Activated CD8-positive, alpha-beta memory T cell treated with anti-CD3 and anti-CD28 coated beads for 48 hours (primary cell): ENCODE measurements at places on chromosomes 2 and 18.

DNA sequence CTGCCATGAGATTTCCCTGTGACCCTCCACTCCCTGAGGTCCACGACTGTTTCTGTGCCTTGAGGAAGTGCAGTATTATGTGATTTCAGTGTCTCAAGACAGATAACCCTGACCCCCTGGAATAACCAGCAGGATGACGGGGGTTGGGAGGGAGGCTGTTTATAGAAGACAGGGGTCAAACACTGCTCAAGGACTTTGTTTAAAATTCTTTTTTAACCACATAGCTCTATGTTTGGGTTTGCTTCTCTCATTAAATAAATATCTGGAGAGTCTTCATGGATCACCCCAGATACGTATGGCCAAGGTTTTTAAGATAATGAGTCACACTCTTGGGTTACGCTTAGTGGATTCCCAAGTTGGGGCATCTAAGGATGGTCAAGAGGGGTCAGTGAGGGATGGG is 523.8 kb upstream of the TNP1 start:
- DNase-seq = no peak

- no peak for DNase-seq
Observed at GRCh38 chr18:49392352-49392751, 68.1 kb downstream of the DYM start.

DNA sequence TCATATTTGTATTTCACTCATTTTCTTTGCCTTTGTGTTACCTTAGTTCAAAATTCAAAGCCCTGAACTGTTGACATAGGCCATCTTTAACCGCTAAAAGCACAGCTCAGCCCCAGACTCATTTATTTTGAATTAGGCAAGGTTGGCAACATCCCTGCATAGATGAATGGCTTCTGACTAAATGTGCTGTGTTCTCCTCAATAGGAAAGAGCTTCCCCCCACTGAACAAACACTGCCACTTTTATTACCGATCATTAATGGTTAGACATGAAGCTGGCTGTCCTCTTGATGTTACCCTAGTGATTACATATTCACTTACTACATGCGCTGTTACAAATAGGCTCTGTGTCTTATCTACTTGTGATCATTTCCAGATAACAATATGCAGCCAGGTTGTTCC is 170.7 kb downstream of the ADCYAP1 start:
- DNase-seq = no peak

- DNase-seq = no peak
Observed at GRCh38 chr2:239273280-239274234, 127.3 kb downstream of the HDAC4 start.

DNA sequence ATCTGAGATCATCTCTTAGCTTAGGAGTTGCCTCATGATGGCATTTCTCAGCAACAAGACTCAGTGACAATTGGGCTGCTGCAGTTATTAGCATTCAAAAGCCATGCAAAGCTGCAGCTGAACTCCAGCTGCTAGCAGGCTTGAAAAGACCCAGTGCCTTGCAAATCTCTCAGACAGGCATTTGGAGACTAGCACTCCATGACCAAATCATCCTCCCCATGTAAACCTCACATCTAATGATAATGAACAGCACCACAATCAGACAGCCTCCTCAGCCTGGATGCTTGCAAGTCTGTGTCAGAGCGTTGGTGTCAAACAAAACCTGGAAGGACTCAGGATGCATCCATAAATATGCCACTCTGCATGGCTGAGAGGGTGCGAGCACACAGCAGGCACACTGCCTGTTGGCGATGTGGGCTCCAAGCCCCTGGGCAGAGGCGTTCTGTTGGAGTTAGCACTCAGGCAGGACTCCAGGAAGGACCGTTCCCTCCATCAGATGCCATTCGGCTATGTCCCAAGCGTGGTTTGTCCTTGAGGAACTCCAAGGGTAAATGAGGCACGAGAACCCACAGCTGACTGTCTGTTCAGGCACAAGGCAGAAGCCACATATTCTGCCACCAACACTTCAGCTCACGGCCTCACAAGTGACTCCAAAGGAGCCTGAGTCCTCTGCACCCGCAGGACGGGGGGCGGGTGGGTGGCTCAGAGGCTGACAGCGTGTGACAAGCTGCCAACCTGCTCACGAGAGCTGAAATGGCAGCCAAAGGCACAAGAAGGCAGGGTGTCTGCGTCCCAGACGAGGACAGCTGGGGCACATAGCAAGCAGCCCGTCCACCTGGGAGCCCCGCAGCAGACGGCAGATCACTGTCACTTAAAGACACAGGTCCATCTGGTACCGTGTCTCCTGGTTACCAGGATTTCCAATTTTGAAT is 183.8 kb downstream of the MYT1L start:
- no peak for DNase-seq

DNA sequence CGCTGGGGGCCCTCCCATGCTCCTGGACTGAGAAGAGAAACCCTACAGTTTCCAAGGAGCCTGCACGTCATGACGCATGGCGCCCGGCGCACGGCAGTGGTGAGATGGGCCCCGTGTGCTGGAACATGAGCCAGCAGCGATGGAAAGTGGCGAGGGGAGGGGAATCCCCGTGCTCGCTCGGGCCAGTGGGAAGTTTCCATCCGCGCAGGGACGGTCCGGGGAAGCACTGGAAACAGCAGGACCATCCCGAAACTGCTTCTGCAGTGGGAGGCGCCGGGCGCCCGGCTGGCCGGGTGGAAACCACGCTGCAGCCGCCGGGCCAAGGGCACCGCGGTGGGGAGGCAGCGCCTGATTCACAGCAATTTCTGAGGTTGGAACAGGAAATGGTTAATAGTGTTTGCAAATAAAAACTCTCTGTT is 4.9 kb upstream of the PDCD1 start:
- no peak for DNase-seq

DNA sequence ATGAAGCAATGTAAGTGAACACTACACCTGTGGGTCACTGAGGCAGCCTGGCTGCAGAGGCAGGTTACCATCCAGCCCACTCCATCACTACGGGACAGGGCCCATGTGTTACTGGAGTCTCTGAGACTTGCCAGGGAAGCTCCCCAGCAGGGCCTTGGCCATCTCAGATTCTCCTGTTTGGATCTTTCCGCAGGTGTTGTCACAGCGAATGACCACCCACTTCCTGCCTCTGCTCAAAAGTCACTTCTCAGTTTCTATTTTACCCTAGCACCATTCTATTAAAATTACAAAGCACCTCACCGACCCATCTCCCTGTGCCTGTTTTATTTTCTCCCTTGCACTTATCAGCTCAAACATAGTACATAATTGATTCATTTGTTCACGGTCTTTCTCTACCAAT is 34.5 kb upstream of the L3MBTL4 start:
- DNase-seq = no peak

DNA sequence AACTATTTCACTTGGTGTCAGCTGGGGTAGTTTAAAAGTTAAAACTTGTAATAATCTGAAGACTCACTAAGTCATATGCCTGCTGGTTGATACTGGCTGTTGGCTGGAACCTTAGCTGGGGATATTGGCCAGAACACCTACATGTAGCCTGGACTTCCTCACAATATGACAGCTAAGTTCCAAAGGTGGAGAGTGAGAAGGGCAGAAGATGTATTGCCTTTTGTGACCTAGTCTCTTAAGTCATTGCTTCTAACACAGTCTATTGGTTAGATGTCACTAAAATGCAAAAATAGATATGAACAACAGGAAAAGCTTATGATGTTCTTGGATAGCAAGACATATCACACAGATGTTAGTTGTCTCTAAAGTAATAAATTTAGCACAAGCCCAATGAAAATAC is 113.2 kb upstream of the CHAC2 start:
- DNase-seq = no peak

- DNase-seq = no peak
Observed at GRCh38 chr2:2914252-2914651, 463.4 kb downstream of the EIPR1 start.

DNA sequence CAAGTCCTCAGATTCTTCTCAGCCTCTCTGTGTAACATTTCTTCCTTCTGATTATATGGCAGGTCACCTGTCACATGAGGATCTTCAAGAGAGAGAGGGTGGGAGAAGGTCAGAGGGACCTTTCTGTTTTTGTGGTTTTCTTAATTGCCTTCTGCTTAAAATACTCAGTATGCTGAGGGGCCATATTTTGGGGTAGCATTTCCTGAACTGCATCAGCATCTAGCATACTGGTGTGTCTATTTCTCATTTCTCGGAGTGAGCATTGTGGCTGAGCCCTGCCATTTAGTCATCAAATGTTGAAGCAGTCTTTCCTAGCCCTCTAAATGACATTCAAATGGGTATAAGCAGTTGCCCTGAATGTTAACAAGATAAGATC is 162.7 kb downstream of the MYO3B start:
- DNase-seq = no peak

DNA sequence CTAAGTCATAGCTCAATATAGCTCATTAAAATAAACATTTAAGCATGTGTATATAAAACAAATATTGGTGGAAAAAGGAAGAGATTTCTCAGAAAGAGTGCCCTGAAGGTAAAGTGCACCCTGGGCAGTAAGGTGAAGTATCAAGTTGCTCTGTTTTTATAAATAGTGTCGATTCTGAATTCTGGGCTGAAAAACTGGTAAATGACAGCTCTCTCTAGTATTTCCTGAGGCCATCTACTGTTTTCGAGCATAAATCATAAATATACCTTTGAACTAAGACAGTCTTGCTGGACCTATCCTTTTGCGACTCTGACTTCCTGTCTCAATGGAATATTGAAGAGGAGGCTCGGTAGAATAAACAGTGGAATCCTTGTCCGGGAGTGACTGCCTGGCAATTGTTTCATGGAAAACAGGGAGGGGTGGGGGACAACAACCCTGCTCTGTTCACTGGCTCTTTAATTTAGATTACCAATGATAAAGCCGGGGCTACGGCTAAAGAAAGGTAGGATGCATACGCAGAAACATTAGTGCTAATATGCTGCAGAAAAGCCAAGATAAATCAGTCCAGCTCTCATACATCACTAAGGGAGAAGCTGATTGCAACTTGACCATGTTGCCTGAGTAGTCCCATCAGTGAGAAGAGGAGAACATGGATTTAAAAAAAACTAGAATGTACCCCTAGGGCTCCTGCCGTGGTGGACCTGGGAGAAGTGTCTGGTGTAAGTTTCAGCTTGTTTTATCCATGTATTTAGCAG is 124.1 kb downstream of the RAPGEF4 start:
- no peak for DNase-seq

DNA sequence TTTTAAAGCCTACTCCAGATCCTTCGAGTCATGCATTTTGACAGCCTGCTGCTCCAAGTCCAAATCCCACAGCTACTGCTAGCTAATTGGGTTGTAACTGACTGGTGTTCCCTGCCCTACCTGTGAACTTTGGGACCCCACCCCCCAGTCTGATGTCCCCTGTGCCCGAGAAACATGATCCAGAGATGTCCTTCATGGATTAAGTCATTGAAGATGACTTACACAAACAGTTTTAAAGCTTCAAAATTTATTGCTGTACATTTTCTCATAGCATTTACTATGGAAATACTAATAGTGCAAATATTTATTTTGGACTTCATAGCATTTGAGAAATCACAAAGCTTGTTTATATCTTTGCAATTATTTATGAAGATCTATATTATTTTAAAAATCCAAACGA is 73.1 kb downstream of the MBD2 start:
- no peak for DNase-seq

DNA sequence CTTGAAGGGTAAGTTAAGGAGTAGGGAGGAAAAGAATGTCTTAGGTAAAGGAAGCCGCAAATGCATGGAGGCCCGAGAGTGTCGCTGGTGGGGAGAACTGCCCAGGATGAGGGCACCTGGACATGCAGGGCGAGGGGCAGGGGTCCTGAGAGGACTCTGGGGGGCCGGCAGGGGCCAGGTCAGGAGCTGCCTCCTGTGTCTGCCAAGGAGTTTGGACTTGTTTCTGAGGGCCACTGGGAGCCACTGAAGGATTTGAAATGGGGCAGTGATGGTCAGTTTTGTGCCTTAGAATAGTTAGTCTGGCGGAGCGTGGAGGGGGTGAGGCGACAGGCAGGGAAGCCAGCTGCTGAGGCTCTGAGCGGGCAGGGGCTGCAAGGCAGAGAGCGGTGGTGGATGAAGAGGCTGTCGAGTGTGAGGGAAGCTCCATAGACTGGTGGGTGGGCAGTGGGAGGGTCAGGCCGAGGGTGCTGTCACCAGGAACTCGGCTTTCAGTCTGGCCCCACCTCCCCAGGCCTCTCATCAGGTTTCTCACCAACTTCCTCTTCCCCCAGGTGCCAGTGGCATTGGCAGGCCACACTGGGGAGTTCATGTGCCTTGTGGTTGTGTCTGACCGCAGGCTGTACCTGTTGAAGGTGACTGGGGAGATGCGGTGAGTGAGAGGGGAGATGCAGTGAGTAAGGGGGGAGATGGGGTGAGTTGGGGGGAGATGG is 14.7 kb upstream of the SLC4A3 start:
- DNase-seq = no peak

DNA sequence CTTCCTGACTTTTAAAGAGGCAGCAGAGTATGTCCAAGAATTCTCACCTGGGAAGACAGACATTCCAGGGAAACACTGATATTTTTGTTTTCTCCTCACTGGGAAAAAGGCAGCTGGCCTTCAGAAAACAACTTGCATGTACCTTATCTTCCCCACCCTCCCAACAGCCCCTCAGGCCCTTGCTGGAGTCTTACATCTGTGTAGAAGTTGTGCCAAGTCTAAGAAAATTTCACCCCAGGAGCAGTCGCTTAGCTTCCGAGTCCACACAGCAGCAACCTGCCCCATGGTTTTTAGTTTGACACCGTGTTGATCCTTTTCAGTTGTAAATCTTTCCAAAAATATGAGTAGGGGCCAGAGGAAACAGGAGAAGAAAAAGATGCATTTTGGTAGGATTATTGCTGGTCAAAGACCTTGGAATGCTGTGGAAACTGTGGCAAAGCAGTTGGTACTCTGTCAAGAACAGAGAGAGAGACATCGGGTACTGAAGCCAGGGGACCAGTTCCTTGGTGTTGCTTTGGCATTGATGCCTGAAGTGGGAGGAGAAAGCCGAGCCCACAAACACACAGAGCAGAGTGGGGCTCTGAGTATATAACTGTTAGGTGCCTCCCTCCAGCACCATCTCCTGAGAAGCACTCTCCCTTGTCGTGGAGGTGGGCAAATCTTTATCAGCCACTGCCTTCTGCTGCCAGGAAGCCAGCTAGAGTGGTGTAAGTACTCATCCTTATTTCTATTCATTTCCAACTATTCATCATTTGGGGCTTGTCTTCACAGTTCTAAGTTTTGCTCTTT is at the start of gene SLC14A1:
SLC14A1 (plus strand) TSS at position 615 of the 789 bp plus-strand sequence. CDS start 6,140 bp downstream, outside the sequence.
- no peak for DNase-seq
